ENCODE measurements at places on chromosomes 13 and 19.

DNA sequence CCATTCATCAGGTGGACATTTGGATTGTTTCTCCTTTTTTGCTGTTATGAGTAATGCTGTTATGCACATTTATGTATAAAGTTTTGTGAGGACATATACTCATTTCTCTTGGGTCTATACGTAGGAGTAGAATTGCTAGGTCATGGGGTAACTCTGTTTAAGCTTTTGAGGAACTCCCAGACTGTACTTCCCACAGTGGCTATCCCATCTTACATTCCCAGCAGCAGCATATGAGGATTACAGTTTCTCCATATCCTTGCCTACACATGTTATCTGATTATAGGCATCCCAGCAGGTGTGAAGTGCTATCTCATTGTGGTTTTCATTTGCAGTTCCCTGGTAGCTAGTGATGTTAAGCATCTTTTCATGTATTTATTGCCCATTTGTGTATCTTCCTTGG, 5.9 kb downstream of the ZSCAN22 start:
- ATAC-seq, result no peak

DNA sequence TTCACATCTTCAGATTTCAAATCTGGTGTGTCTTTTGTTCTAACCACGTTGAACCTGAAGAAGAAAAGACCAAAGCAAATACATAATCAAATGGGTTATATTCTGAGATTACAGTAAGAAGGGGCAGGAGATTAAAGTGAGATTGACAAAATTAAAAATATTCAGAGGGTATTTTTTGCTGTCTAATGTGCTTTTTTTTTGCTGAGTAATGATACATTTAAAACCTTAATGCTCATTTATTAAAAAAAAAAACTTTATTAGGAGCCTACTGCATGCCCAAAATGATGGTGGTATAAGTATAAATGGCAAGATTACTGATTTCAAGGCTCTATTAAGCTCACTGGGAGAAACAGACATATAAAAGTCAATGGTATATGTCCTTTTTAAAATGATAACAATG, 459.4 kb downstream of the FGF9 start:
- ATAC-seq, result no peak

GRCh38 chr19:867301-867793, 7.9 kb downstream of the CFD start:
- no peak for ATAC-seq

DNA sequence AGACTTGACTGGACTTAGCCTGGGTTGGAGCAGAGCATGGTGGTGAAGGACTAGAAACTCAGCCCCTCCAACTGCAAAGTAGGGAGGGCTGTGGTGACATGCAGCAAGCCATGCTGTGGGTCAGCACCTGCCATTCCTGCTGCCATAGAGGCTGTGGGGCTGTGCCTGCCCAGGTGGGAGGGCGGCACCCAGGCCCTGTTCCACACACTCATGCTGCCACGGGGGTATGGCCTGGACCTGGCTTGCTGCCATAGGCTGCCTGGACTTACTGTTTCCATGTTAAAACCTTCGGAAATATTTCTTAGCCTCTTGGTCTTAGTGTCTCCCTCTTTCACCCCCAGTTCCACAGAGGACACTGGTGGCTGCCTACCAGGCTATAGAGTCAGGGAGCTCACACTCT, 29.3 kb downstream of the CILP2 start:
- ATAC-seq, result no peak

- no peak for ATAC-seq
Observed at GRCh38 chr19:50275577-50276368, 53.4 kb downstream of the KCNC3 start.

- no peak for ATAC-seq
Observed at GRCh38 chr19:30263830-30264381, 108.3 kb upstream of the ZNF536 start.

GRCh38 chr13:110290153-110290552, 16.8 kb downstream of the COL4A1 start:
- ATAC-seq, result no peak

DNA sequence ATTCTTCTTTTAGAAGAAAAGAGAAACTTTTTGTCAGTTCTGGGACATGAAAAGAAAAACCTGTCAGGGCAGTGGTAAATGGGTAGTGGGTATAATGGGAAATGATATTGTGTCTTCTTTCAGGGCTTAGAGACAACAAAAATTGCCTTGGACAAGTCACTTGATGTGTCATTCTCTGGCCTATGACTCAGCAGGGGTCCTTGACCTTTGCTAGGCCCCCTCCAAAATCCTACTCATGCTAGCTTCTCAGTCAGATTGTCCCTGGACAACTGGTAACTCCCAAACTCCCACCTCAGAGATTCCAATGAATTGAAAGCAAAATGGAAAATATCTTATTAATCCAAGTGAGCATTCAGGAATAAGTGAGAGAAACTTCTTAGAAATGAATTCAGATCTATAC, 258.8 kb upstream of the SPRY2 start:
- ATAC-seq, result no peak

GRCh38 chr13:110677731-110678545, 28.0 kb downstream of the CARS2 start:
- peak; percentile 35 for ATAC-seq

DNA sequence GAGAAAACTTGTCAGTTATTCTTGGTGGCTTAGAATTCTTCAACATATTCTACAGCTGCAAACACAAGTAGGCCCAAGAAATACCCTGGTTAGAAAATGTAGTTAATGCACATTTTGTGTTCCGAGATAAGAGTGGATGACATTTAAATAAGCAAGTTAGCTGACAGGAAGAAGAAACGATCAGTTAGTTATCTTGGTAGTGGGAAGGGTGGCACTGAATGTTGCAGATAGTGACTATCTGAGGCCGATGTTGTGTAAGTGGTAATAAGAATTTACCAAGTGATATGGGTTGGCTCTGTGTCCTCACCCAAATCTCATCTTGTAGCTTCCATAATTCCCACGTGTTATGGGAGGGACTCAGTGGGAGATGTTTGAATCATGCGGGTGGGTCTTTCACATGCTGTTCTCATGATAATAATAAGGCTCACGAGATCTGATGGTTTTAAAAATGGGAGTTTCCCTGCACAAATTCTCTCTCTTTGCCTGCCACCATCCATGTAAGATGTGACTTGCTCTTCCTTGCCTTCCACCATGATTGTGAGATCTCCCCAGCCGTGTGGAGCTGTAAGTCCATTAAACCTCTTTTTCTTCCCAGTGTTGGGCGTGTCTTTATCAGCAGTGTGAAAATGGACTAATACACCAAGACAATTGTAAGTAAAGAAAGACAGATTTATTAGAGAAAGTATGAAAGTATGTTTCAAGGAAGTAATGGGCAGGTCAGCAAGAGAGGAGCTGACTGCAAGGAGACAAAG, 10.9 kb upstream of the AKAP11 start:
- ATAC-seq, result no peak

DNA sequence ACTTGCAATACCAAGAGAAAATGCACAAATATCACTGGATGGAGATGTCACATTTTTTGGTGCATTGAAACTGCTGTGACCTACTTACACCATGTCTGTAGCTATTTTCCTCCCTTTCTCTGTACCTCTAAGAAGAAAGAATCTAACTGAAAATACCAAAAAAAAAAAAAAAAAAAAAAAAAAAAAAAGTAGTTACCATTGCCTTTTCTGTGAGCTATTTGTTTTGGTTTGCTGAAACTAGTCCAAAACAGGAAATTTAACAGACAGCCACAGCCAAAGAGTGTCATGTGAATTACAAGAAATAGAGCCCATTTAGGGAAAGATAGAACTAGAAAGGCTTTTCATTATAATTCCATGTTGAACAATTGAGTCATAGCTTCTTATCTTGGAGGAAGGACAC, 37.3 kb downstream of the TNFSF13B start:
- no peak for ATAC-seq
